ENCODE measurements at places on chromosomes 11 and 22.

GRCh38 chr11:58647141-58647699 lies 24.8 kb downstream of the CNTF start:
- no peak for ATAC-seq

DNA sequence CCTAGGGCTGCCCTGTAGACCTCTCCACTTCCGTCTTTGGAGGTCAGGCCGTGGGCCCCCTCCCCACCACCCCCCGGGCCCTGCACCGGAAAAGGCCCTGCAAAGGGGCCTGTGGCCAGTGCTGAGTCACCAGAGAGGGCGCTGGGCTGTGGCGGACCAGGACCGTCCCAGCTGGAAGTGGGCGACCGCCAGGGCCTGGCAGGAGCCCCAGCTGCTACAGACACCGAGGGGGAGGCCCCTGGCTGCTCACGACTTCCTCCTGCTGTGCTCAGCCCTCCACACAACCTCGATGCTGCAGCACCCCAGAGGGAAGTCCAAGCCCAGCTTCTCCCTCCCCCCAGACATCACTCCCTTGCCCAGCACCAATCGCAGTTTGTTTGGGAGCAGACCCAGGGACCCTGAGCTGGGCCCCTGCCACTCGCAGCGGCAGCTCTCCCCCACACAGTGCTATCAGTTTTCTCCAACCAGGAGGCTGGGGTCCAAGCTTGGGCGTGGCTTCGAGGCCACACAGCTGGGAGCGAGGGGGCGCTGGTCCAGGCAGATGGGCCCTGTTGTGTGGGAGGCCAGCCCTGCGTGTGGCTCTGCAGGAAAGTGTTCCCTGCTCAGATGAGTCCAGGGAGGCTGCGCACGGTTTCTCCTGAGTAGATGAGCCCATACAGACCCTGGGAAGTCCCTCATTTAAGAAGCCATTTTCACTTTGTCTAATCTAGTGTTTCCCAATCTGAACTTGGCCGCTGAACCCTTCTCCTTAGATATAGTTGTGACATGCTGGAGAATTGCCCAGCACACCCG lies 5.6 kb upstream of the SH3BP1 start:
- ATAC-seq: peak; percentile 80

DNA sequence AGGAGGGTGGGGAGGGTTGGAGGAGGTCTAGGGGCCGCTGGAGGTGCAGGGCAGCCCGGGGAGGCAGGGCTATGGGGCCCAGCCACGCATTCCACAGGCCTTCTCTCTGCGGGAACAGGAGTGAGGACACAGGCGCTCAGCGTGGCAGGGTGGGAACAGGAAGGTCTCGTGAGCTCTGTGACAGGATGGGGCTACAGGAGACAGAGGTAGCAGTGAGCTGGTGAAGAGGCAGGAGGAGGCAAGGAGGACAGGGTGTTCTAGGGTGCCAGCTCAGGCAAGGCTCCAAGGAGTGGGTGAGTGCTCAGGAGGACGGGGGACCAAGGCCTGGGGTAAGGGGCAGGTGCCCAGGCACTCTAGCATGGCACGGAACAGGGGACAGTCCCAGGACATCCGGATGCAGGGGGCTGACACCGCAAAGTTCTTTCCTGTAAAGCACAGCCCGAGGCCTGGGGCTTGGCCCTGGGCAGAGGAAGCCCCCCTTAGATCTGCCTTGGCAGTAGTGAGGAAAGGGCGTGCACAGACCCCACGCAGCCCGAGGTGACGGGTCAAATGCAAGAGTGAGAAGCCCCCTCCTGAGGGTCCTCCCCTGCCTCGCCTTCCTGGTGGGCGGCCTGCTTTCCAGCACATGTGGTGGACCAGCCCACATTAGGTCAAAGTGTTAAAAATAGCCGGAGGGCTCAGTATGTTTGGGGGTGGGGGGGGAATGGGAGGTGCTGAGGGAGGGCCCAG lies 4.7 kb upstream of the NEAT1 start:
- ATAC-seq: no peak

- ATAC-seq: peak; percentile 78
Measured at GRCh38 chr11:32088117-32088941, 2.5 kb upstream of the RCN1 start.

- no peak for ATAC-seq
Measured at GRCh38 chr22:50178871-50179869, 6.5 kb upstream of the TRABD start.

DNA sequence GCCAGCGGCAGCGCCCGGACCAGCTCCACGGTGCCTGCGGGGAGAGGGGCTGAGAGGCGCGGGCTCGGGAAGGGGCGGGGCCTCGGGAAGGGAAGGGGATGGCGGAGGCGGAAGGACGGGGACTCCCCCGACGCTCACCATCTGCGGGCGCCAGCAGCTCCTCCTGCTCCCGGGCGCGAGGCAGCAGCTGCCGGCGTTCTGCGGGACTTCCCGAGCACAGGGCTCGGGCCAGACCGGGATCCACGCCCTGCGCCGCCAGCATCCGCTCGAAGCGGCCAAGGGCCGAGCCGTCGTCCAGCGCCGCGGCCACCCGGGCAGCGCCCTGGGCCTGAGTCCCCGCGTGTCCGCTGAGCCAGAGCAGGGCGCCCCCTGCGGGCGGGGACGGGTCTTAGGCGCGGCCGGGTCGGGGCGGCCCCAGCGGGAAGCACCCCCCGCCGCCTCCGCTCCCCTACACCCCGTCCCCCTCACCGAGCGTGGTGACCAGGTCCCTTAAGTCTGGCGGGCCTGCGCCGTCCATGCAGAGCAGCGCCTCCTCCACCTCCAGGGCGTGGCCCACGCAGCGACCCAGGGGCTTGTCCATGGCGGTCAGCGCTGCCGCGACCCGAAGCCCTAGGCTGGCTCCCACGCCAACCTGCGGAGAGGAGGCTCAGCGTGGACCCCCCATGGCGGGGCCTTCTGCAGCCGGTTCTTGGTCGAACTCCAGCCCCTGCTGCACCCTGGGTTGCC lies 873 bp upstream of the SCO2 start:
- ATAC-seq: peak; percentile 56

DNA sequence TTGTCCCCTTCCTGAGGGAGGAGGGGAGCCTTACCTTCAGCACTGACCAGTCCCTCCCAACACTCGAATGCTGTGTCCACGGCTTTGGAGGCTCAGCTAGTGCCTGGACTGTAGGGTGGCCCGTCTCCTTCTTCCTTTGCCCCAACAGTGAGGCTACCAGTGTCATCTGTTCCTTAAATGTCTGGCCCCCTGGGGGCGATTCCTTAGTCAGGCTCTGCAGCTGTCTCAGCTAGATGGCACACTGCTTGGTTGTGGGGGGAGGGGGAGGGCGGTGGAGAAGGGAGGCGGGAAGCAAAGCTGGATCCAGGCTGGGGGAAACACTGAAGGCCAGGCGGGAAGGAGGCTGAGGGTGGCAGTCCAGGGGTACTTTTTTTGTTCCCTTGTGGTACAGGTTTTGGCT lies at the start of gene IGSF22:
Gene IGSF22, minus strand, starts transcription at position 149 of the 400 bp plus-strand sequence. CDS start 1,952 bp downstream, outside the sequence.
- ATAC-seq: no peak

DNA sequence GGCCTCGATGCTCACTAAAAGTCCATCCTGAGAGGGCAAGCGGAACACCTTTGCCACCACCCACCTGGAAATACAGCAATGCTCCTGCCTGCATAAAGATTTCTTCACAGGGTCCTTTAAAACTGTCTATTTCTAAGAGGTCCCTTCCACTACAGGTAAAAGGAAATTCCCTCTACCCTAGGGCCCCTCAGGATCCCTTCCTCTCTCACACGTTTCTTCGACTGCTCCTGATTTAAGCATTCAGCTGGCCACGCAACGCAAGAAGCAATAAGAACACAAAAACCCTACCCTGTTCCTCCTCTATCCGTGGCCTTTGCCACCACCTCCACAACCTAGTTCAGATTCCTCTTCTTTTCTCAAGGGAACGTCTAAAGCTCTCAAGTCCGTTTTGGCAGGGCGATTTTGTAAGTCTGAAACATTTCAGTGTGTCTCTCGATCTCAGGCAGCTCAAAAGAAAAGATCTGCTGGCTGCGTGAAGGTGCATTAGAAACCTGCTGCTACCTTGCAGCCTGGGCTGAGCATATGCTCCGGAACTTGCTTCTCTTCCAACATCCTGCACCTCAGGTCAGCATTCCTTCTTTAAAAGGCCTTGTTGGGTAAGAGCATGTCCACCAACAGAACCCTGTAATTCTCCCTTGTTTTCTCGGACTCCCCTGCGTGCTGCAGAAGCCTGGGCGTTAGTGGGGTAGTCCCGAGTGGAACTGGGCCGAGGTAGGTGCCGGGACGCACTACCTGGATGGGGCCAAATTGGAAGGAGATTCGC lies 1.6 kb downstream of the LGR4 start:
- no peak for ATAC-seq

GRCh38 chr22:33572086-33572485 lies 348.2 kb downstream of the LARGE1 start:
- ATAC-seq: no peak

GRCh38 chr11:95659088-95659487 lies 130.5 kb downstream of the FAM76B start:
- ATAC-seq: no peak

- no peak for ATAC-seq
Measured at GRCh38 chr11:27857014-27857413, 156.8 kb upstream of the BDNF start.

GRCh38 chr11:4748438-4748837 lies 21.3 kb downstream of the OR51F1 start:
- ATAC-seq: no peak

- ATAC-seq: no peak
Measured at GRCh38 chr11:11843642-11844041, 1.9 kb downstream of the USP47 start.
